ENCODE measurements at places on chromosomes 7 and 10. TPM values are rescaled to one million over a fixed set of nuclear protein-coding genes. Genes with fewer than 3 reads are reported as not detected.

- no peak for DNase-seq
Observed at GRCh38 chr10:117131376-117132327, 6.4 kb downstream of the VAX1 start.

DNA sequence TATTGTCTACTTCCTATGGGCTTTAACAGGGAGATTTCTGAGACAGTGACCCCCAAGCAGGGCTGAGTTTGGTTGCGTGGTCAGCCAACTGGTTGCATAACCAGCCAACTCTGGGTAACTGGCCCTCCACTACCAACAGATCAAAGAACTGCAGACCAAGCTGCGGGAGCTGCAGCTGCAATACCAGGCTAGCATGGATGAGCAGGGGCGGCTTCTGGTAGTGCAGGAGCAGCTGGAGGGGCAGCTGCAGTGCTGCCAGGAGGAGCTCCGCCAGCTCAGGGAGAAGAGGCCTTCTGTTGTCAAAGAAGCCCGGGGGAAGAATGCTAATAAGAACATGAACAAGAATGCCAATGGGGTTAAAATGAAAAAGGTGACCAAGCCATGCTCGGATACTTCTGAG is 15.7 kb upstream of the FLNC start:
- no peak for DNase-seq

PDE6C gene
- not detected for polyA plus RNA-seq

DNA sequence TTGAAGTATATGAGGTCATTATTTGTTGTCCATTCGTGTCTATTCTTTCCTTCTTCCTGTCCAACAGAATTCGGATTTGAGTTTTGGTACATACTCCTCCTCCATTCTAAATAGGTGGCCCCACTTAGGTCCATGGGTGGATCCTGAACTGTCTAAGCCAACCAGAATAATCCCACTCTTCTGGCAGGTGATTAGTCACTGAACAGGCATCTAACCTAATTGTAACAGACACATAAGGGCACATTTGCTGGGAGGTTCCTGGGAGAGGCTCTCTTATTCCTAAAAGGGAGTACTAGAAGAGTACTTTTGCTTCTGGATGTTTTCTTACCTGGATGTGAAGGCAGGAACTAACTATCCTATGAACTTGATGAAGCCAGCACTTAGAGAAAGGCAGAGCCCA is 16.8 kb downstream of the LRRC72 start:
- DNase-seq, result no peak

TFEC gene
- 0.01 TPM for polyA plus RNA-seq

DNA sequence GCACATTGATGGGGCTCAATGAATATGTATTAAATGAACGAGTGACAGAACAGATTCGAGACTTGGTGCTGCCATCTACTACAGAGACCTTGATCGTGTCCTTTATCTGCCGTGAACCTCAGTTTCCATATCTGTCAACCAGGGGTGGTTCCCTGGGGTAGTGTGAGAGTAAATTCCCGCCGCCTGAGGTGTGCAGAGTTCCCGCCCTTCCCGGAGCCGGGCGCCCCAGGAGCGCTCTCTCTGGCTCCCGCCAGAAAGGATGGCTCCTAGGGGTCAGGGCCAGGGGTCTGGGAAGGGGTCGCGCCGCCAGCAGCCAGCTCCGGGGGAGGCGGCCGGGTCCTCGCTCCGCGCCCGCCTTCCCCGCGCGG is 333 bp upstream of the PLCE1 start:
- no peak for DNase-seq

DNA sequence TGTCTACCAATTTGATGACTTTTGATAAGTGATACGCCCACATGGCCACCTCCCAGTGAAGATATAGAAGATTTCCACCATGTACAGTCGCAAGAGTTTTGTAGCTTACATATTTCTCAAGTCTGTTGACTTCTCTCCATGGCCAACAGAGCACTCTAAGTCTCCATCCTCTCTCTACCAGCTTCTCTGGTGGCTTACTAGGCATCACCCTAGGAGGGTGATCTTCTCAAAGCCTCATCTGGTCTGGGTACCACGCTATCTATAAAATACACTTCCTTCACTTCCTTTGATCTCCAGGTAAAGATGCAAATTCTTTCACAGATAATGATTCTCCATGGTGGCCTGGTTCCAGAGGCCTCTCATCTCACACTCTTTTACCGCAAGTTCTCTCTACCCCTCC is 49.9 kb downstream of the CALN1 start:
- DNase-seq, result no peak

DNA sequence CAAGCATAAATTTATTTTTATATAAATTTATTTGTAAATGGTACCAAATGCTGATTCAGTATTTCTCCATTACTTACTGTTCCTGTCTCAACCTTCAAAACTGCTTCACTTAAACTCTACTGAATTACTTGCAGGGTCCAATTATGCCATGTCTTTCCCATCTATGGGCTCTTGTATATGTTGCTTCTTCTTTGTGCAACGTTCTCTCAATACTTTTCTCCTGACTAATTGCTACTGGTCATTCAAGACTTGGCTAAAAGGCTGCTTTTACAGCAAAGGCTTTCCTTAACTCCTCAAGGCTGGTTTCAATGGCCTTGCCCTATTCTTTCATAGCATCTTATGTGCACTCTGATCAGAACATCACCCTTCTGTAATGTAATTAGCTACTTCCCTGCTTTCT is 67.9 kb downstream of the RNLS start:
- DNase-seq, result no peak

BZW2 gene
- 72.4 TPM for polyA plus RNA-seq

GRCh38 chr10:128390596-128390995 is 264.4 kb upstream of the MKI67 start:
- DNase-seq, result no peak

DNA sequence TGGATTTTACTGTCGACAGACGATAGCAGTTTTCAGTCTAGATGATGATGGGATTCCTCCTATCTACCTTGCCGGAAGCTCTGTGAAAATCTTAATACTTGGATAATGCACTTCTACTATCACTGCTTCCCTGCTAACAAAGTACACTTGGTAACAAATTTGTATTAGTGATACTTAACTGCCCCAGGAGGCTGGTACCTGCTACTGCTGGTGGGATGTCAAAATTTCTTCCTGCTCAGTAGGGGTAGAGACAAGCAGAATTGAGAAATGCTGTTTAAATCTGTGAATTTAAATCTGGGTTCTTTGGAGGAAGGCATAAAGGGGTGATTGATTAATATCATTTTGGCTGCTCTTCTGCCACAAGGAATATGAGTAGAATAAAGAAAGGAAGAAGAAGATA is 99.8 kb upstream of the STRIP2 start:
- DNase-seq, result no peak

GRCh38 chr10:21196822-21197395 is 299.8 kb upstream of the NEBL start:
- no peak for DNase-seq

RELN gene
- not detected for polyA plus RNA-seq

GDF2 gene
- polyA plus RNA-seq, result not detected

GRCh38 chr10:25083546-25084111 is 67.2 kb downstream of the THNSL1 start:
- DNase-seq, result no peak

DNA sequence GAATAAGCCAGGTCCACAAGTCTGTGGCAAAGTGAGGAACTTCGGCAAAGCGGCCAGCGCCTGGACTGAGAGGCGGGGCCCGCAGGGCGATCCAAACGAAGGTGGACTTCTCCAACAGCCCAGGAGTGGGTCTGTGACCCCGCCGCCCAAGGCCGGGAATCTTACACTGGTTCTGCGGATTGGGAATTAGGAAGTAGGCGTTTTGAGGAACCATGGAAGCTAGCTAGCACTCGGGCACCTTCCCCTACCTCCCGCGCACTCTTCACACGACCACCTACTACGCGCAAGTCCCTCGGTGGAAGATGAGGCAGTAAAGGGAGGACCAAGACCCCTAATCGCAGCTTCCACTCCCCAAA is 570 bp upstream of the ARF5 start:
- DNase-seq, result no peak

DNA sequence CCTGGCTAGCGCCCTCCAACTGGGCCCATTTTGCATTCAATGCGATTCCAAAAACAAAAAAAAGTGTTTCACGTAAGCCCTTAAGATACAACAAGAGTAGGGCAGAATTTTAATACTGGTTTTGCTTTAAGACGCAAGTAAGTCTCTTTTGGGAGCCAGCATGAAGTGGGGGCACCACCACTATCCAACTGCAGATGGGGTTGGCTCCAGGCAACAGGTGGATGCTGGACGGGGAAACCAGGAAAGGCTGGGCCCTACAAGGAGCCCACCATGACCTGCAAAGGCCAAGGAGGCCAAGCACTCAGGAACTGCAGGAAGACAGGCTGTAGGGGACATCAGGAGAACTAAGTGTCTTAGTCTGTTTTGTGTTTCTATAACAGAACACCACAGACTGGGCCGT is 86.5 kb upstream of the INSIG1 start:
- DNase-seq, result no peak

DNA sequence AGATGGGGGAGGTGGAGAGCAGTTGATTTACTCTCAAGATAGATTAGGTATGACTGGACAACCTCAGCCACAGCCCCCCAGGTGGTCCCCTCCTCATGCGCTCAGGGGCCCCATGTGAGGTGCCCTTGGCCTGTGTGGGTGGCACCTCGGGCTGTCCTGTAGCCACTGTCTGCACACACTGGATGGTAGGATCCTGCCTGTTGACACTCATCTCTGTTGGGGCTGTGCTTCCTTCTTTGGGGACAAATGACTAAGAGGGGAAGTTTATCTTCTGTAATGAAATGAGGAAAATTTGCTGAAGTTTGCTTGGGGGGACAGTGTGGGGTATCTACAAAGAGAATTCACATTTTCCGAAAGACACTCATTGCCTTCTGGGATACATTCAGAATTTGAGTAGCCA is 53.6 kb upstream of the ANTXRL start:
- no peak for DNase-seq

Measured in A549 (cell line).